ENCODE measurements at places on chromosomes 7 and 10. TPM values are rescaled to one million over a fixed set of nuclear protein-coding genes. Genes with fewer than 3 reads are reported as not detected.

The CARD11 gene
- total RNA-seq = not detected

The NUDT13 gene
- 2.9 TPM for total RNA-seq

The CTNNA3 gene
- total RNA-seq = 0.19 TPM

The RAB19 gene
- not detected for total RNA-seq

The RBP4 gene
- total RNA-seq = 0.17 TPM

The IGF2BP3 gene
- total RNA-seq = 63.3 TPM

The DNAH11 gene
- total RNA-seq = under 0.01 TPM

The PDCD4 gene
- 40.0 TPM for total RNA-seq

The SKIDA1 gene
- 0.63 TPM for total RNA-seq

The CBX3 gene
- 259 TPM for total RNA-seq

The ZSCAN21 gene
- total RNA-seq = 12.6 TPM

The MICU1 gene
- 58.2 TPM for total RNA-seq

The RBM17 gene
- total RNA-seq = 29.8 TPM

The GALNT17 gene
- total RNA-seq = not detected

The SAP25 gene
- not detected for total RNA-seq

The MNX1 gene
- not detected for total RNA-seq

The DOCK4 gene
- 6.3 TPM for total RNA-seq

The ARHGAP19 gene
- 10.3 TPM for total RNA-seq

The AGR2 gene
- not detected for total RNA-seq

The SPAG6 gene
- total RNA-seq = not detected

The AP3M1 gene
- 27.1 TPM for total RNA-seq

The CAPZA2 gene
- 174 TPM for total RNA-seq

The GATA3 gene
- total RNA-seq = not detected

The LLCFC1 gene
- not detected for total RNA-seq

The TFEC gene
- total RNA-seq = not detected

The PRSS37 gene
- not detected for total RNA-seq

The TBX20 gene
- not detected for total RNA-seq

The ACTR3C gene
- total RNA-seq = not detected

The CPXM2 gene
- total RNA-seq = not detected

The DLG5 gene
- total RNA-seq = 22.6 TPM

The OR2A7 gene
- not detected for total RNA-seq

The COL17A1 gene
- 0.26 TPM for total RNA-seq

The FAM20C gene
- 20.8 TPM for total RNA-seq

The CPVL gene
- 0.06 TPM for total RNA-seq

The PON1 gene
- not detected for total RNA-seq

The ZNF862 gene
- total RNA-seq = 11.8 TPM

The ACTL6B gene
- total RNA-seq = not detected

The OR2F2 gene
- total RNA-seq = not detected

The POU6F2 gene
- not detected for total RNA-seq

The VENTX gene
- not detected for total RNA-seq

The ASAH2B gene
- 3.3 TPM for total RNA-seq

The NUTM2E gene
- not detected for total RNA-seq

The ACSM6 gene
- total RNA-seq = not detected

The BTRC gene
- total RNA-seq = 7.2 TPM

The ETV1 gene
- total RNA-seq = 33.2 TPM

The ANXA11 gene
- 84.7 TPM for total RNA-seq

The MUC3A gene
- total RNA-seq = not detected

The TMEM184A gene
- total RNA-seq = 0.06 TPM

The AGMO gene
- not detected for total RNA-seq

The NME8 gene
- total RNA-seq = not detected

The ITPRID1 gene
- total RNA-seq = not detected

The DUSP5 gene
- total RNA-seq = 39.7 TPM

The OR2A42 gene
- total RNA-seq = not detected

The CFAP69 gene
- 1.6 TPM for total RNA-seq

The CYP3A7 gene
- not detected for total RNA-seq
